ENCODE measurements at places on chromosomes 7 and 10.

- no peak for DNase-seq
Observed at GRCh38 chr7:115654384-115655214, 376.0 kb downstream of the TFEC start.

GRCh38 chr7:144454-144826 lies 47.9 kb upstream of the FAM20C start:
- DNase-seq, result no peak

DNA sequence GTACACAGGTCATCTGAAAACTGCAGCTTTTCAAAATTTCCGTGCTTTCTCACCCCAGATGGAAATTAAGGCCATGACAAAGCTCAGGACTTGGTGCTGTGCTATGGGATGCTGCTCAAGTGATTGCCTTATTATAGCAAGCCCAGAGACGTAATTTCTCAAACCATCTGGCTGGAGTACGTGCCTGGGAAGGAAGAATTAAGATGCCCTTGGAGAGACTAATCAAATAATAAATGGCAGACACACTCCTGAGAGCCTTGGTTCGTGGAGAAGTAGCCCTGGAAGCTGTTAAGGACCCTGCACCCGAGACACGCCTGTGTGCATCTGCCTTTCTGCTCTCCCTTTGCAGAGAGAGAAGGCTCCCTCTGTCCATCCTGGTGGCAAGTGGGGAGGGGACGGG lies 38.3 kb upstream of the PRLHR start:
- DNase-seq, result no peak

- no peak for DNase-seq
Observed at GRCh38 chr7:108455998-108456677, at the start of gene NRCAM. NRCAM (minus strand) TSS chr7:108456436; CDS start chr7:108240064, 216,372 bp downstream.

DNA sequence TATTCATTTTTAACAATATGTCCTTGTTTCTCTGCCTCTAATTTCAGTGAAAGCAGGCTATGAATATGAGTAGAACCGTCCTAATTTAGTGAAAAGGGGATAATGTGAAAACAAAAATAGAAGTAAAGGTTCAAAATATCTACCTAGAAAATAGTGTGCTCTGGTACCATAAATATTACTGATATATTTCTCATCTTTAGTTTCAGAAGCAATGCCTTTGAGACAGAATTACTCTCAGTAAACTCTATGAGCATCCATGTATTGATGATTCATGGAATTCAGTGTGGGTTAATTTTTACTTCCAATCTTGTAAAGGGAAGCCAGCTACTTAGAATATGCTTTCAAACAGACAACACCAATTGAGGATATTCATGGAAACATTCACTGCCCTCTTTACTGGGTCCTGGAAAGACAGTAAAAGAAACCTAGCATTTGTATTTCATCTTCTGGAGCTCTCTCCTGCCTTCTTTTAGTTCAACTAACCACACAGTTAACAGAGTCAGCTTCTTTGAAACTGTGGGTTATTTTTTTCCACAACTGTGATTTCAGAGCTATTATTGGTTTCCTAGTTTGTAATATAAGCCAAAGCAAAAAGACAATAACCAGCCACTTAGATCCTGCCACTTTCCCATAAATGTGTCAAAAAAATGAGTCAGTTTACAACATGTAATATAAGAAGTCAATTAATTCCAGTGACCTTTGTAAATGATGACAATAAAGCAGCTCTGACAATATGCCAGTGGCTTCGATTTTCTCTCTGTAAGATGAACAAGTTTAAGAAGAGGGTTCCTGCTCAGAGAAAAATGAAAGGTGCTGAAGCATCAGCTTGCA lies 1.7 kb downstream of the LRRN3 start:
- DNase-seq, result no peak

DNA sequence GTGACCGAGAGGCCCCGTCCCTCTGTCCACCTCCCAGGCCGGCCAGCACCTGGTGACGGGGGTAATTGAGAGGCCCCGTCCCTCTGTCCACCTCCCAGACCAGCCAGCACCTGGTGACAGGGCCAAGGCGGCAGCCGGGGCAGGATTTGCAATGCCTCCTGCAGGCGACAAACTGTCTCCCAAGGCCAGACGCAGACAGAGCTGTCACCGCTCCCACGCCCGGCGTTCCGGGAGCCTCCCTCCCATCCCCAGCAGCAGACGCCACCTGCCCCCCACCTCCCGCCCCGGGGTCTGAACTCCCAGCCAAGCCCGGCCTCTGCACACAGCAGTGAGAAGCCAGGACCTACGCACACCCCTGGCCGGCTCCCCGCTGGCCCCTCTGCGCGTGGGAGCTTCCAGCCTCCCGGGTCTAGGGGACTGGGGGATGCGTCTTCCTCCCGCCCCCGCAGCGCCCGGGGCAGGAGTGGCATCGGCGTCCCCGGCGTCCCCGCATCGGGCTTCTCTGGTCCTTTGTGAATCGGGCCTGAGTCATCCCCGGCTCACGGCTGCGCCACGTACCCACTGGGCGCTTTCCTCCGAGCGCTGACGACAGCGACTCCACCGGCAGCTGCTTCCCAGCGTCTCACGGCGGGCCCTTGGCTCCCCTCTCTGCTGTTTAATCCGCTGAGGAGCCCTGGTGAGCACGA lies 95.1 kb upstream of the DIP2C start:
- peak; percentile 44 for DNase-seq

GRCh38 chr10:114638821-114639625 lies 19.1 kb downstream of the ABLIM1 start:
- DNase-seq, result no peak

- no peak for DNase-seq
Observed at GRCh38 chr10:93267521-93267920, 193.8 kb downstream of the CYP26A1 start.

DNA sequence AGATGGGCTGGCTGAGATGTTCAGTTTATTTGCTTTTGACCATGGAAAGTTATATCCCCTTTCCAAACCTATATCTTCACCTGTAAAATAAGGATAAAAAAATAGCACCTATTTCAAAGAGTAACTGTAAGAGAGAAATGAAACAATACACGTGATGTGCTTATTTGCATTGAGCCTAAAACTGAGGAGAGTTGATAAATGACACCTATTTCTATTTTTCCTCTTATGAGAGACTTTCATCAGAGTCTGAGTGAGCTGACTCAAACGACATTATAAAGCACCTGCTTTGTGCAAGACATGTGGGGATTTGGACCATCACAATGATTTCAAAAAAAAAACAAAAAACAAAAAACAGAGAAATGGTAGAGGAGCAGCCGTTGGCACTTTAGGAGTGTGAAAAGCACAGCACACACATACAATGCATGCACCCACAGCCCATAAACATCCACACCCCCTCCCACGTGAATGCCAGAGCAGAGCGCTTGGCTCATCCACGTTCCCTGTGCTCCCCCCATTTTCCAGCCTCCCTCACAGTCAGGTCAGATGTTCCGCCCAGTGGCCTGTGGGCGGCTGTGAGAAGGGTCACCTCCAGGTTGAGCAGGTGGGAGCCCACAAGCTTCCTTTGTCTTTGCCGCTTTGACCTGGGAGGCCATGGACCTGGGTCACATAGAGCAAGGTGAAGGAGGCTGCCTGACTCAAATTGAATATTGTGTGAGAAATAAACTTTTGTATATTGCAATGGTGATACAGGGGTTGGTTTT lies 253.2 kb upstream of the ZNF32 start:
- no peak for DNase-seq

- DNase-seq, result no peak
Observed at GRCh38 chr10:3848005-3848774, 63.2 kb upstream of the KLF6 start.

DNA sequence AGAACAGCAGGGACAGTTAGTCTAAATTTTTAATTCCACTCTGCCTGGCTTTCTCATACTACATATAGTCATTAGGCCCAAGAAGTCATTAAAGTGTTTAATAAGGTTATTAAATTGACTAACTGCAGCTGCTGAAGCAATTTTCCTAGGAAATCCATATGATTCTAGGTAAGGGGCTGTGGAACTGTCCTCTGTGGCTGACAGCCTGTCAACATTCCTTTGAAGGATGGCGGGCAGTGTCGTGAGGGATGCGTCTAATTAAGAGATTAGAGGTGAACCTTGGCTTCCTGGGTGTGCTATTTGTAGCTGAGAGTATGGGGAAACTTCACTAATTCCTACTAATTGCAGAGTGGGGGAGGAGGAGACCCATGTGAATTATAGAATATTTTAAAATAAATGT lies 64.6 kb downstream of the SNX10 start:
- no peak for DNase-seq

- no peak for DNase-seq
Observed at GRCh38 chr7:134885967-134886352, 100.3 kb upstream of the AGBL3 start.

DNA sequence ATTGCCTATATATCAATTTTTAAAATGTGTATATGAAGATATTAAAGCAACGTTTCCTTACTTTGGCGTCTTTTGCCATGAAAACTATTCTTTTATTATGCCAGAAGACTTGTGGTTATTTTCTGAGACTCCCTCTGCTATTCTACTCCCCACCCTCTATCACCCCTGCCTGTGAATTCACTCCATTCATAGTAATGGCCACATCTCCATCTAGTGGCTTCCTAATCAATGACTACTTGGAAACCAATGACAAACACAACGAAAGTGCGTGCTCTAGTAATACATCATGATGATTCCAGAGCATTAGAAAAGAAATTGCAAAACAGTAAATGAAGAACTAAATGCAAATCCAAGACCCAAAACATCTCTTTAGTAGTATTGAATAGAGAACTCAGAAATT lies 186.7 kb upstream of the HGF start:
- DNase-seq, result no peak

- DNase-seq, result no peak
Observed at GRCh38 chr7:75815418-75816064, 1.9 kb upstream of the CCL24 start.

GRCh38 chr7:113086431-113086888 lies at the start of gene GPR85:
GPR85 (minus strand) TSS chr7:113086827; CDS start chr7:113084721, 2,106 bp downstream.
- DNase-seq, result no peak

DNA sequence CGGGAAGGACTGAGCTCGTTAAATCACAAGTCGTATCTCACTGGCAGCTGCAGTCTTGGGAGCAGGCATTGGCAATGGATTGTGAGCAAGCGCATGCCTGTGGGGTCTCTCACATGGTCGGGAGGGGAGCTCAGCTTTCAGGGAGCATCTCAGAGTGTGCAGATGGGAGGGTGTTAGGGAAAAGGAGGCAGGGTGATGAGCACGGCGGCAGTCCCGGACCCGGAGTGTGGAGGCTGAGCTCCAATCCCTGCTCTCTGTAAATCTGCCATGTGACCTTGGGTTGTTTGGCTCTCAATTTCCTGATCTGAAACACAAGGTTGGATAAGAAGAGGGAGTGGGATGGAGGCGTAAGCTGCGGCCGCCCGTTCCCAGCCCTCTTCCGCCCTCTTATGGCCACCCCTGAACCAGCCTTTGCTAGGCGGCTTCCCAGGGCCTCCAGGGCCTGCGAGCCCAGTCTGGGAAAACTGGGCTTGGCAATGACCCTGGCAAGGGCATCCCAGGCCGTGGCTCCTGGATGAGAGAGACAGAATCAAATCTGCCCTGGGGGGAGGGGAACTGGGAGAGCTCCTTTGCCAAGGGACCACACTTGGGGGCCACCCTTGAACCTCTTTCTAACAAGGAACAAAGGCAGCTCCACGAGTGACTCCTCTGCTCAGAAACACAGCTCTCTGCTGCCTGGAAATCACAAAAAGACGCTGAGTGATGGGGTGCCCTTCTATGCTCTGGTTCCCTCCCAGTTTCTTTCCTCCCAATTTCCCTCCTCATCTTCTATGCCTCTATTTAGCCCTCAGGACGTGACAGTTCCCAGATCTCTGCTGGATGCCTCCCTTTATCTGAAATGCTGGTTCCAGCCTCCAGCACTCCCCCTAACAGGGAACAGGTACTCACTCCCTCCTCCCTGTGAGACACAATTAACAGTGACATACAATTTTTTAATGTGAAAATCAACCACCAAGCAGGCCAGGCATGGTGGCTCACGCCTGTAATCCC lies 41.7 kb upstream of the LOXL4 start:
- no peak for DNase-seq

DNA sequence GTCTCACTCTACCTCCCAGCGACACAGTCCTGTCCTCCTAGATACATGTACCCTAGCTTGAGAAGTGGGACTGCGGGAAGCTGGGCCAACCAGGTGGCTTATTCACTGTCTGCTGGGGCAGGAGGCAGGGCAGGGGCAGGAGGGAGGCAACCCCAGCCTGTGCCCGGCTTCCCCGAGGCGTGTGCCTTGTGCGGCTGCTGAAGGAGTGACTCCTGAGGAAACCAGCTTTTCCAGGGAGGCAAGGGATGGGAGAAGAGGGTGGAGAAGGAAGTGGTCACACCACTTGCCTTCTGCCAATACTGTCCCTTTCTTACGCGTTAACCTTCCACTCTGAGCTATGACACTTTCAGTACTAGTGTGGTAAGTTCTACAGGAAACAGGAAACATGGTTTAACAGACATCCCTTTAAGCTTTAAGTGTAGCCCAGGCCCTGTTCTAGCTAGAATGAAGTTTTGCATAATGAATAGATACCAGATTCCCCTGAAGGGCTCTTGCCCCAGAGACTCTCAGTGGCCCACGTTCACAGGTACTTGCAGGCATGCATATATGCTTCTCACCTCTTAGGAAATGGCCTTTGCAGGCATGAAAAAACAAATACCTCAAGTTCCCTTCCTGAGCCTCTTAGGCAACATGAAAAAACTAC lies 40.6 kb downstream of the SYPL1 start:
- DNase-seq, result peak; percentile 17

GRCh38 chr10:30562787-30563186 lies 66.8 kb downstream of the LYZL2 start:
- DNase-seq, result no peak

DNA sequence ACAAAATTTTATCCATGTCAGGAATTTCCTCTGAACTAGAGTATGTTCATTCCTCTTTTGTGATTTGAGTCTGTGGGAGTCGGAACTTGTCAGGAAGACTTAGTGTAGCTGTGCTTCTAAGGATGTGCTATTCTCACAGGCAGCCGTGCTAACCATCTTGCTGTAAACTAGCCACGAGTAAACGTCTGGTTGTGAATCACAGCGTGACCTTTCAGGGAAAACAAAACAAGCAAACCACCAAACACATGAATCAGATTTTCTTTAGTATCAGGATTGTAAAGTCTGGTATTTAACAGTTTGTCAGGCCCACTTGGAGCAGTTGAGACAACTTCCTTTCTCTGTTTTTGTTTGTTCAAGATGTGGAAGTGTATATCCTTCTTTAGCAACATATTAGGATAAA lies 32.0 kb downstream of the AUTS2 start:
- DNase-seq, result no peak

GRCh38 chr7:19121977-19122588 lies 4.6 kb upstream of the TWIST1 start:
- DNase-seq, result no peak

Measured in activated T-cell treated with anti-CD3 and anti-CD28 coated beads for 4 hours (primary cell).